Fibroblast of skin of abdomen (primary cell): ENCODE measurements at places on chromosomes 5 and 9.

DNA sequence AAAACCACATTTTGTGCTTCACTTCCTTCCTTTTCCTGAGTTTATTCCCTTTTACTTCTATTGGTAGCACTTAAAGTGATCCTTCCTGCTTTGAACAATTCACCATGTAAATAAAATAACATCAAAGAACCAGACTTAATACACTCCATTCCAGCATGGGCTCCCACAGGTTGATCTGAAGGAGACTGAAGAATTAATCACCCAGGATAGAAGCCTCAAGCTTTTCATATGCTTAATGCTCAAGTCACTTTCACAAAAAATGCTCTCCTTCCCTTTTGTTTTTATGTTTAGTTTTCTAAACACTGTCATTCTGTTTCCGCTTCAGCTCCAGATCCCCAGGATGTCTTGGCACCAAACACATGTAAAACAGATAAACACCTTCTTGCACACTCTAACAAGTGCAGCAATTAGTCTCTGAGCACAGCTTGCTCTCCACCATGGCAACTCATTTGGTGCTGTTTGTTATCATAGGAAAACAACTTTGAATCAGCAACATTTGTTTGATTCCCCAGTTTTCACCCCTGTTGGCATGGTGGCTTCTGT lies 37.0 kb downstream of the DMRTA1 start:
- DNase-seq, result no peak

DNA sequence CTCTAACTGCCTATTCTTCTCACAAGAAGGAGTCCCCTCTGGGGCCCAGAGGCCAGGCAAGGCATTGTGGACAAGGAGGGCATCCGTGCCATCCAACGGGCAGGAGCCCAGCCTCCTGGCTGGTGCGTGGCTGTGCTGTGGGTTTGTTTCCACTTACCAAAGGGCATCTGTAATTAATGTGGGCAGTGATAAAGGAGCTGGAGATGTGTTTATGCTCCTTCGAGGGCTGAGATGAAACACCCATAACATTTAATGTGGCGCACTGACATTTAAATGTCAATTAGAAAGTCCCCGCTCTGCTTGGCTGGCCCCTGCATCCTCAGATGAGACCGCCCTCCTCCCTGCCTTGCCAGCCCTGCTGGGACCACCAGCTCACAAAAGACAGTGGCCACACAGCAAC lies 57.1 kb downstream of the KCNIP1 start:
- DNase-seq, result no peak

GRCh38 chr5:67353500-67354450 lies 157.2 kb upstream of the CD180 start:
- DNase-seq, result peak; percentile 40

- DNase-seq, result no peak
Measured at GRCh38 chr9:127370147-127370579, 26.8 kb upstream of the SLC2A8 start.

DNA sequence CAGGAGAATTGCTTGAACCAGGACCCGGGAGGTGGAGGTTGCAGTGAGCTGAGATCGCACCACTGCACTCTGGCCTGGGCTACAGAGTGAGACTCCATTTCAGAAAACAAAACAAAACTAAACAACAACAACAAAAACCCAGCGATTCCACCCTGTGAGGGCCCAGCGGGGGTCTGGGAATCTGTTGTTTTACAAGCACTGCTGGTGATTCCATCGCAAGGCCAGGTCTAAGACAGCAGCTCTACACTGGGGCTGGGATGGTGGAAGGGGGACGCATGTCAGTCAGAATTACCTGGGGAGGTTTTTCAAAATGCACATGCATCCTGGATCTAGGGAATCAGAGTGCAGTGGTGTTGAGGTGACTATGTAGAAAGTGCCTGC lies 90.9 kb downstream of the ANKRD55 start:
- no peak for DNase-seq

- no peak for DNase-seq
Measured at GRCh38 chr9:17294822-17295624, 160.2 kb downstream of the CNTLN start.

GRCh38 chr5:89545076-89545475 lies 662.1 kb upstream of the MEF2C start:
- DNase-seq, result no peak

- no peak for DNase-seq
Measured at GRCh38 chr5:22708770-22709328, 144.3 kb downstream of the CDH12 start.

DNA sequence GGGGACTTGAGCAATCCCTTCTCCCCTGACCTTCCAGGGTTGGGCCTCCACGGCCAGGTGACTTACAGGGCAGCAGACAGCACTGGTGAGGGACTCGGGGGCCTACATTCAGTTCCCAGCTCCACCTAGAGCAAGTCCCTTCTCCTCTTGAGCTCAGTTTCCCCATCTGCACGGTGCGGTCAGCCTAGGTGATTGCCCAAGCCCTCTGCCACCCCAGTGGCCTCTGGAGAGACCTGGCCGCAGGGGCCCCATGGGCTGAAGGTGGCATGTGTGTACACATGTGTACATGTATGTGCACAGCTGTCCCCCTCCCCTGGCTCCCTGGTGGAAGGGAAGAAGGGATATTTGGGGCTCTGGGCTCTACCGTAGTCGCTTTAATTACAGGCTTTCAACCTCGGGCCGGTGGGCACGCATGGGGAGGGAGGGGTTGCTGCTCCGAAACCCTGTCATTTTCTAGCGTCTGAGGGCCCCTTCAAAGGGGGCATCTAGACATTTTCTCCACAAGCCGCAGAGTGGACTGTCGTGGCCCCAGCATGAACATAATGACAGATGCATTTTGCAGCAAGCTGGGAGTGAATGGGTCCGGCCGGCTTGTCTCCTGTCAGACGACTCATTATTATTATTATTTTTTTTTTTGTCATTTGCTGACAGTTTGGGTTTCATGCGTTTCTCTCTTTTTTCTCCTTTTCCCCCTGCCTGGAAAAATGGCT lies 44.0 kb downstream of the ASS1 start:
- no peak for DNase-seq
